DMS153 (cell line): ENCODE measurements at places on chromosomes 11 and 22.

DNA sequence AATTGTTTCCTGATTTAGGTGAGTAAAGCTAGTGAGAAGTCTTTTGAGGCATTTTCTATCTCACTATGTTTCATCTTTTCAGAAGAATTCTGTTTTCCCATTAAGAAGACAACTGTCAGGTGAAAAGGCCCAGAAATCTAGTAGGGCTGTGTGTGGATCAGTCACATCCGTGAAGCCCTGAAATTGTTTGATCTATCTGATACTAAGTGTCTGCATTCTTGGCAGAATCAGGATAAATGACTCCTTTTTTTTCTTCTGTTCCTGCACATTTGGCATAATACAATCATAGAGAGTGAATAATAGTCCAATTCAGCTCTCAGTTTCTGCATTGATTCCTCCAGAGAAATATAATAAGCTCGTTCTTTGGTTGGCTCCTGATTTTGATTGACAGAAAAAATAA lies 208.3 kb downstream of the NAV2 start:
- no peak for DNase-seq

DNA sequence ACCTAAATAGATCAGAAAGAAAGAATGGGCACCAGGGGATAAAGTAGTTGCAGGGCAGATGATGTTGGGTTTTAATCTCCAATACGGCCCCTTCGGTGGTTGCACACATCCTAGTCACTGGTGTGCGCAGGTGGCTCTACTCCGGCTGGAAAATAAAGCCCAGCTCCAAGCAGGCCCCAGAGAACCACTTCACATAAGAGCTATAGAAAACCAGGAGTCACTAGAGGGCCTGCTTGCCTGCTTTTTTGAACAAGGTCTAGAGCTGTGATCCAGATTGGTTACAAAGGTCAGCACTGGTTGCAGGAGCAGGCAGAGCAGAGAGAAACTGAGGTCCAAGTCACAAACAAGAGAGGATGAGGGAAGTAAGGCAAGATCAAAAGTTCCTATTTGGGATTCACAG lies 41.5 kb upstream of the MS4A8 start:
- DNase-seq: peak; percentile 92

DNA sequence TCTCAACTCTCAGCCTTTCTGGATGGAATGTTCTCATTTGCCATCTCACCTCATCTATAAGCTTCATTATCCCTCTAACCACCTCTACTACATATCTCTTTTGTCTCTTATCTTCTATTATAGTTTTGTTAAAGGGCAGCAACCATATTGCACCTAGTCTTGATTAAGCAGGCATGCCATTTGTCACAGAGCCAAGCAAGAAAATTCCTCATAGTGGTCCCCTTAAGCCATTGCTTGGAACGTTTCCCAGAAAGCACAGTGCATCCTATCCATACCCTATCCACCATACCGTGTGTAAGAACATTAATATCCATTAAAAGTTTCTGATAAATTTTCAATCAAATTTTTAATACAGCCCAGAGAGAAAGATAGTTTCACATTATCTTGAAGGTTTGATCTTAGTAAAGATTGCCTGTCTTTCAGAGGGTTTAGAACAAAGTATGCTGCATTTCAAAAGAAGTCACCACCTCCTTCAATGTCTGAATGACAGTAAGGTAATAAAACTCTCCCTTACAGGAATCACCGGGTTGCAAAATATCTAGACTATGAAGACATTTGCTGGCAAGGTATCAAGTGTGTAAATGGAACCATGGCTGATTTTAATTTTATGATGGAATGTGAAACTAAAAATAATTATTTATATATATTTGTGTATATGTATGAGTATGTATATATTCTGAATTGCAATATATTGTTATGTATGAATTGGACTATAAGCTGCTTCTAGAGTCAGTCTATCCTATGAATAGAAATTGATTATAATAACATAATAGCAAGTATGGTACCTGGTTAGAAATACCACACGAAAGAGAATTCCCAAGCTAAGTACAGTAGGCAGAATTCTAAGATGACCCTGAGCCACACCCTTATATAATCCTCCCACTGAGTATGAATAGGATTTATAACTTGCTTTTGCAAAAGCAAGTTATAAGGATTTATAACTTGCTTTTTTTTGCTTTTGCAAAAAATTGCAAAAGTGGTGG lies 1296.3 kb downstream of the LRRC4C start:
- no peak for DNase-seq

- DNase-seq: no peak
These were observed 1.9 kb downstream of the GRIA4 start for GRCh38 chr11:105611572-105612441.

- DNase-seq: no peak
These were observed 53.9 kb upstream of the TBCEL start for GRCh38 chr11:120969993-120970392.

GRCh38 chr11:102640946-102641345 lies 15.8 kb upstream of the MMP20 start:
- DNase-seq: no peak

DNA sequence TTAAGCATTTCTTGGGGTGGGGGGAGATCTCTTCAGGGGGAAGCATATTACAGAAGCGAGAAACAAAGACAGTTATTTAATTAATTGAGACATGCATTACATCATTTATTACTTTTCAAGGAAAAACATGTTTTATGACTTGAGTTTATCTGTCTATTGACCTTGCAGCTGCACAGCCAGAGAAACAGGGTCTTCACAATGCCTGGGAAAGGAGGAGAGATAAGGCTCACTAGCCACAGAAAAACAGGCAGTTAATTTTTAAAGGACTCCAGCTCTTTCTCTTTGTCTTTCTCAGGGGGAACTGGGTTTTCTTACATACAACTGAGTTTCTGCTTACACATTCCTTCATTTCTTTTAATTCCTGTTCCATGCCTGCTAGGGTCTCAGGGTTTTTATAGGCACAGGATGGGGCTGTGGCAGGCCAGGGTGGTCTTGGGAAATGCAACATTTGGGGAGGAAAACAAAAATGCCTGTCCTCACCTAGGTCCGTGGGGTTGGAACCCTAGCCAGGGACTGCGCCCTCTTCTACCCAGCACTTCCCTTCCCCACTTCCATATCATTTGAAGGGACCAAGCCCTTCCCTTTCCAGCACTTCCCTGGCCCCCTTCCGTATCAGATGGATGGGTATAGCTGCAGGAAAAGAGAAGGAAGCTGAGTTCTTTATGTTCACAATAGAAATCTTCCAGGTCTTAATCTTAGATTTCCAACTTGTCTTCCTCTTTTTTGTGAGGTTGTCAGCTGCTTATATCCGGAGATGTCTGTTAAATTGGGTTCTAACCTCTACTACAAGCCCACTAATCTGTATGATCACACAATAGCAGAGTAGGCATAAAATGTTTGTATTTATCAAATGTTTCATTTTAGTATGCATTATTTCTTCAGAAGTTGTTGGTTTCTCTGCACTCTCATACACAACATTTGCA lies 38.3 kb downstream of the BIRC2 start:
- DNase-seq: no peak

GRCh38 chr11:120209746-120210625 lies 846 bp upstream of the OAF start:
- DNase-seq: no peak

- DNase-seq: peak; percentile 5
These were observed 75.3 kb upstream of the NCAM1 start for GRCh38 chr11:112885744-112886433.

DNA sequence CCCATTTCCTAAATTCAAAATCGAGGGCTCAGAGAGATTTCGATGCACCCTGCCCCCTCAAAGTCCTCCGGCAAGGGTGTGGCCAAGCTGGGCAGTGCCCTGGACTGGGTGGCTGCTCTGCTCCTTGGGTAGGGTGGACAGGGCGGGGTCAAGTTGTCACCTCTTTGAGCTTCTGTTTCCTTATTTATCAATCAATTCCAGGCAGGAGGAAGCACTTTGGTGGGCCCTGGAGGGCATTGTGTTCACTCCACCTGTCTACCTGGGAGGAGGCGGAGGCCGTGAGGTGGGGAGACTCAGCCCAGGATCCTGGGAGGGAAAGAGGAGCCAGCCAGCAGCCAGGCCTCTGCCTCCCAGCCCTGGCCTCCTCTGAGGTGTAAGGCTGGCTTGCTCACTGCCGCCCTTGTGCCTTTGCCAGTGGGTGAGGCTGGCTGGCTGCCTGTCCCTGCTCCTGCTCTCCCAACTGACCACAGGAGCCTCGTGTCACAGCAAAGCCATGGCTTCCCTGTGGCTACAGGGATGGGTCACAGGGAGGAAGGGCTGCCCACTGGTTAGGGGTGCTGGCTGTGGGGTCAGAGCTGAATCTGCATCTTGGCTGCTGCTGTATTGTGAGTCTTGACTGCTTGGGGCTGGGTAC lies 25.5 kb upstream of the SHISAL1 start:
- DNase-seq: peak; percentile 45

GRCh38 chr22:34410111-34410510 lies 489.8 kb upstream of the LARGE1 start:
- no peak for DNase-seq

DNA sequence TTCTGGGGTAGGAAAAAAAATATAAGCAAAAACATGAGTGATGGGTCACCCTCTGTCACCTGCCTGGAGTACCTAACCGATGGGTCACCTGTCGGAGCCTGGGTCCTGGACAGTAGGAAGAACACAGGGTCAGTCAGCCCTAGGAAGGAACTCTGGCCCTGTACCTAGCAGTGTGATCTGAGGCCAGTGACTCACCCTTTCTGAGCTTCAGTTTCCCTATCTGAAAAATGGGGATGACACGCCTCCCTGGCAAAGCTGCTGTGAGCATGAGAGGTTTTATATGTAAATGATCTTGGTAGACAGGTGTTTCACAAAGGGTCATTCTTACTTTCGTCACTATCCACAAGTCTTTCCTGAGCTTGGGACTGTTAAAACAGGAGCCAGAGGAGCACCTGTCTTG lies 182.0 kb downstream of the ST3GAL4 start:
- no peak for DNase-seq

DNA sequence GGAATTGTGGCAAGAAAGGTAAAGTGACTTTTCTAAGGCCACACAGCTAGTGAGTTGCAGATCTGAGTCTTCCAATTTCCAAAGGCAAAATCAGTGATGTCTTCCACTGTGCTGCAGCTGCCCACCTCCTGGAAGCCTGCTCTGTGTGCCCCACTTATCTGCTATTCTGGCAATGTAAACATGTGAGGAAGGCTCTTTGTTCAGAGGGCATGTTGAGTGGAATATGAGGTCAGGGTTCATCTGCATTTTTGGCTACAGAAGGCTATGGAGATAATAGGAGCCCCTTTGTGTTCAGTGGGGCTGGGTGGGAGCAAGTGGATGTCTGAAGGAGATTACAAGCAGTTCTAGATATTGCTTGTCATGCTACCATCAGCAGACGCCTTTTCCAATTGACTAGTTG lies 396.2 kb downstream of the BUD13 start:
- DNase-seq: peak; percentile 60

- peak; percentile 90 for DNase-seq
These were observed 94.2 kb downstream of the ABTB2 start for GRCh38 chr11:34263441-34264091.

DNA sequence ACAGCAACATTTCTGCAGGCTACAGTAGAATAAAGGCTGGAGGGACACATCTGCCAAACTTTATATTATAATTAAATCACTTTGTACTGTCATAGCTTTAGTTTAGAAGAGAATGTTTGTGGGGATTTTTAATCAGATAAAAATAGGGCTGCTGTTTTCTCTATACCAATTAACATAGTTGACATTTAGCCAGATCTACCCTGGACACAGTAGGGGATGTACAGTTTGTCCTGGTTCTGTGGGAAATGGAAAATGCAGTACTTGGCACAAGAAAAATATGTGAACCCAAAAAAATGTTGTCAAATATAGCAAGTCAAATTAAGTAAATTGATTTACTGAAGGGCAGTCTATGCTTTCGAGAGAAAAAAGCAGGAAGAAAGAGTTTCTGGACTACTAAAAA lies 20.8 kb upstream of the PICALM start:
- DNase-seq: no peak

GRCh38 chr11:77501758-77502157 lies 27.9 kb upstream of the PAK1 start:
- DNase-seq: no peak

DNA sequence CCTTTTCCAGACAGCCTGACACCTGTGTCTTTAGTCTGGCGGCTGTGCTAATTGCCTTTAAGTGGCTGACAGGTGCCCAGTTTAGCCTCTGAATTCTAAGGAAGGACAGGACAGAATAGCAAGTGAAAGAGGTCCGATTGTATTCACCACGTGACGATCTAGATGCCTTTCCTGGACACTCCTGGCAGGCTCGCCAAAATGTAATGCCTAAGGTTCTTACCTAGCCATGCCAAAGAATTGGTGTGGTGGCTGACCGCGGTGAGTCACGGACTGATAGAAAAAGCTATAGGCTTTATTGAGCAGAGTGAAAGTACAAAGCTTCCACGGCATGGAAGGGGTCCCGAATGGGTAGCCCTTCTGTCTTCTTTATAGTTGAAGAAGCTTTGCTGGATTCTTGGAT lies 26.7 kb downstream of the ANKRD42 start:
- DNase-seq: no peak

- no peak for DNase-seq
These were observed 39.9 kb upstream of the PHF21A start for GRCh38 chr11:46161201-46161600.

GRCh38 chr11:125192183-125192582 lies 27.6 kb downstream of the PKNOX2 start:
- DNase-seq: no peak

- no peak for DNase-seq
These were observed 179.4 kb downstream of the ETS1 start for GRCh38 chr11:128407962-128408361.

DNA sequence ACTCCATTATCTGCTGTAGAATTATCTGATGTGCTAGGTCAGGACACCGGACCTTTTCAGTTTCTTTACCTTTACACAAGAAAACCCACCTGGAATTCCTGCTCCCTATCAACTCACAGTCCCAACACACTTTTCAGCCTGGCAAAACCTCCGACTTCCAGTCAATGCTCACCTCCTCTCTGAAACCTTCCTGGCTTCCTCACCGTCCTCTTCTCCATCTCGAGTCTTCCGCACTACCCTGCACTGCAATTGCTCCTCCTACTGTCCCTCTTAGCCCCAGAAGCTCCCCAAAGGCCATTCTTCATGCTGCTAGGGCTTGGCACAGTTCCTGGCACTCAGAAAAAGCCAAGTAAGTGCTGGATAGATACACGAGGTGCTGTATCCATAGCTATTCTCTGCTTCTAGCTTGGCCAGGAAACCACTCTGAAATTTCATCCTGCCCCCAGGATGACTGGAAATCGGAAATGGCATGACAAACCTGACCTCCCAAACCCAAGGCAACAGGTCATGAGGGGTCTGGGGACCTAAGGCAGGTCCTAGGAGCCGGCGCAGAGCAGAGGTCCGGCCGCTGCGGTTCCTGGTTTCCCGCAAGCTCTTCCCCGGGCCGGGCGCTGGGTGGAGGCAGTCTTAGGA lies 702 bp downstream of the SYN3 start:
- no peak for DNase-seq
